Stimulated activated CD4-positive, alpha-beta T cell treated with anti-CD3 and anti-CD28 coated beads, Interleukin-15, amount 100 ng/mL, for 1 hour (primary cell): ENCODE measurements at places on chromosomes 2 and 18.

GRCh38 chr18:61749031-61749430 lies 143.8 kb downstream of the RNF152 start:
- no peak for DNase-seq

DNA sequence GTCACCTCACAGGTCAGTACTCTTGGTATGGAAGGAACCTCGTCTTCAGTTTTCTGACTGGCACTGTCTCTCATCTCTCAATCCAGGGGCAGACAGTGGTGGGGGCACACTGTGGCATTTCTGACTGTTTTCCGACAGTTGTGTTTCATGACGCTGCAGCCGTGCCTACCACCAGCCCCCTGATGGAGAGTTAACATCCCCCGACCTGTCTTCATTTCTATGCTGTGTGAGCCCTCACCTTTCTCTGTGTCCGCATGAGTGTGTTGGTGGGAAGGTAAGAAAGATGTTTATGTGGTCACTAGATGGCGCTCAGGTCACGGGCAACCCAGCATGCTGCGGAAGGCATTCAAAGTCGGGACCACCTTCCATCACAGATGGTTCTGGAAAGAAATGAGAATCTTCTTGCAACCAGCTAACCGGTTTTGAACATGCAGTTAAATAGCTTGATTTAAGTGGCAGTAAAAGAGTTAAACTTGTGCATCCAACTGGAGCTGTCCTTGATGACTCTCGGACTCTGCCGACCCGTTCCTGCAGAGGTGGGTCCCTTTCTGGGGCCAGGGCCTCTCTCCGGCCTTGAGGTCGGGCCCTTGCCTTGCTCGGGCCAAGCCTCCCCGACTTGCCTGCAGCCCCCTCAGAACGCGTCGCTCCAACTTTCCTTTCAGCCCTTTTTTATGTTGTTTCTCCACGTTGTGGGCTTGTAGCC lies 92.4 kb downstream of the DYSF start:
- no peak for DNase-seq

GRCh38 chr18:6374340-6374739 lies 40.4 kb downstream of the L3MBTL4 start:
- DNase-seq: no peak

- DNase-seq: no peak
Measured at GRCh38 chr2:213202011-213202410, 50.6 kb upstream of the IKZF2 start.

DNA sequence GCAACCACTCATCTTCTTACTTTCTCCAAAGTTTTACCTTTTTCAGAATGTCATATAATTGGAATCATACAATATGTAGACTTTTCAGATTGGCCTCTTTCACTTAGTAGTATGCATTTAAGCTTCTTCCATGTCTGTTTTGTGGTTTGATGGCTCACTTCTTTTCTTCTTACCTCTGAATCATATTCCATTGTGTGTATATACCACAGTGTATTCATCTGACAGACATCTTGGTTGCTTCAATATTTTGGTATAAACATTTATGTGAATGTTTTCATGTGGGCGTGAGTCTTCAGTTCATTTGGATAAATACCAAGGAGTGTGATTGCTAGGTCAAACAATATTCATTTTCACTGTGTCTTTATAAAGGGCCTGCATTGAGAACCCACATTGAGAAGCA lies 136.1 kb upstream of the NOSTRIN start:
- no peak for DNase-seq

DNA sequence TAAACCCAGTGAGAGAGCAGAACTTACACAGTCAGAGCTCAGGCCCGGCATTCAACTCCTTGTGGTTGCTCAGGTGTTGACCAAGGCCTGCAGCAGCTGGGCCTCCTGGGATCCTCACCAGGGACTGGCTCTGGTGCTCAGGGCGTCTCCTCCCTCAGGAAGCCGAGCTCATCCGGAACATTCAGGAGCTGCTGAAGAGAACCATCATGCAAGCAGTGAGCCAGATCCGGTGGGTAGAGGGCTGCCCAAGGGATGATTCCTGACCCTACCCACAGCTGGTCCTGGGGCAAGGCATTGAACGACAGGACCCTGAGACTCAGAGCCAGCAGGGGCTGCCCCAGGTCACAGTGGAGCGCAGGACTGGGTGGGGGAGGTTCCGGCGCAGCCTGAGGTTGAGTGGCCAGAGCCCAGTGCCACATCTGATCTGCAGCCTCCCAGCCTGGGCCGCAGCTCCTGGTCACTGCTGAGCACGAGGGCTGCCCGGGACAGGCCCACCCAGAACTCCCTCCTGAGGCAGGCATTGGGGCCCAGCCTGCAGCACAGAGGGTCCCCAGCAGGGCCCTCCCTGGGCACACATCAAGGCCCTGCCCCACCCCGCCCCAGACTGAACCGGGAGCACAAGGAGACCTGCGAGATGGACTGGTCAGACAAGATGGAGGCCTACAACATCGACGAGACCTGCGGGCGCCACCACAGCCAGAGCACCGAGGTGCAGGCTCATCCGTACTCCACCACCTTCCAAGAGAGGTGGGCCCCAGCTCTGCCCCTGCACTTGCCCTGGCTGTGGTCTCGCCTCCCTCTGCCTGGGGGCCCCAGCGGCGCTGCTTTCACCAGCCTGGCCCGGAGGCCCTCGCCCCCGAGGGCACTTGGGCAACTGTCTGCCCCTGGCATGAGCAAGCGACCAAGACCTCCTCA lies 2.4 kb downstream of the TEKT4 start:
- no peak for DNase-seq

DNA sequence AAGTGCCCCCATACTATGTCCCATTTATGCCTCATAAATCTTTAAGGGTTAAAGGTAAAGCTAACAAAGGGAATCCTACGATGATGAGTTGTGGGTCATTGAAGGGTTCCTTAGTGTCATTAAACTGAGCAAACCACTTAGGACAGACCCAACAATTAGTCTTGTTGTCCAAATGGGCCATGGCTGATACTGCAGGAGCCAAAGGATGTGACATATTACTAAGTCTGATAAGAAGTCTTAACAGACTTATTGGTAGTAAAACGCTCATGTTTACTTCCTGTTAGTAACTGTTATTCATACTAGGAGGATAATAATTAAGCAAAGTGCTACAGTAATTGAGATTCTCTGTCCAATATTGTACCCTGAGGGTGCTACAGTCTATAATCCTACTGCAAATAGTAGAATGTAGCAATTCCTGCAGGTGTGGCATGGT lies 96.8 kb downstream of the PTPN4 start:
- no peak for DNase-seq

GRCh38 chr2:69893684-69894551 lies at the start of gene SNRNP27:
Gene SNRNP27 (plus strand): TSS chr2:69893956. CDS start chr2:69893985, 29 bp downstream.
- peak; percentile 60 for DNase-seq

DNA sequence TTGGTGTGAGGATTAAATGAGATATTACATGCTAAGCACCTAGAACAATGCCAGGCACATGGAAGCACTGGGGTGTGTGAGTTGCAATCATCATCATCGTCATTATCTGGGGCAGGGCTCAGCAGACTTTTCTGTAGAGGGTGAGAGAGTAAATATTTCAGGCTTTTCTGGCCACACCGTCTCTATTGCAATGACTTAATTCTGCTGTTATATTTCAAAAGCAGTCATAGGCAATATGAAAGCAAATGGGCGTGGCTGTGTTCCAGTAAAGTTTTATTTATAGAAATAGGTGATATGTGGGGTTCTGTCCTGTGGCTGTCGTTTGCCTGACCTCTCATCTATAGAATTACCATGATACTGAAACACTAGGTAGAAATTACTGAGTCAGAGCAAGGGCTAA lies 60.6 kb downstream of the IL1R2 start:
- no peak for DNase-seq

- no peak for DNase-seq
Measured at GRCh38 chr2:217186668-217187159, 326.9 kb upstream of the TNP1 start.

DNA sequence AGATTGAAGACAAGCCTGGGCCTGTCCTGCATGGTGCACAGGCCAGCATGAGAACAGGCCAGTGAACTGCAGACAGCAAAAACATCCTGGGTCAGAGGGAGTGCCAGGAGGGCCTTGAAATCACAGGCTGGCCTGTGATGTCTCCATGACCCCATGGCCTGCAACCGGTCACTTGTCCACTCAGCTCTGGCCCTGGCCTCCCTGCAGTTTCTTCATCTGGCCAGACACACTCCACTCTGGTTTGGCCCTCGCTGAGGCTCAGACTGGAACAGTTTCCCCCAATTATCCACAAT lies 12.6 kb downstream of the CYRIA start:
- no peak for DNase-seq

DNA sequence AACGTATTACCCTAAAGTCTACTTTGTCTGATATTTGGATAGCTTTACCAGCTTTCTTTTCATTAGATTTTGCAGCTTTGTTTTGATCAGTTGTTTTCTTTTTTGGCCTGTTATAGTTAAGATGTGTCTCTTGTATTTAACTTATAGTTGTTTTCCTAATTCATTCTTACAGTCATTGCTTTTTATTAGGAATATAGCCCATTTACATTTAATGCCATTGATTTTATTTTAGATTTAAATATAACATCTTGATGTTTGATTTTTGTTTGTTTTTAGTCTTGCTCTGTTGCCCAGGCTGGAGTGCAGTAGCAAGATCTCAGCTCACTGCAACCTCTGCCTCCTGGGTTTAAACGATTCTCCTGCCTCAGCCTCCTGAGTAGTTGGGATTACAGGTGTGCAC lies 215.9 kb upstream of the HDAC4 start:
- no peak for DNase-seq

DNA sequence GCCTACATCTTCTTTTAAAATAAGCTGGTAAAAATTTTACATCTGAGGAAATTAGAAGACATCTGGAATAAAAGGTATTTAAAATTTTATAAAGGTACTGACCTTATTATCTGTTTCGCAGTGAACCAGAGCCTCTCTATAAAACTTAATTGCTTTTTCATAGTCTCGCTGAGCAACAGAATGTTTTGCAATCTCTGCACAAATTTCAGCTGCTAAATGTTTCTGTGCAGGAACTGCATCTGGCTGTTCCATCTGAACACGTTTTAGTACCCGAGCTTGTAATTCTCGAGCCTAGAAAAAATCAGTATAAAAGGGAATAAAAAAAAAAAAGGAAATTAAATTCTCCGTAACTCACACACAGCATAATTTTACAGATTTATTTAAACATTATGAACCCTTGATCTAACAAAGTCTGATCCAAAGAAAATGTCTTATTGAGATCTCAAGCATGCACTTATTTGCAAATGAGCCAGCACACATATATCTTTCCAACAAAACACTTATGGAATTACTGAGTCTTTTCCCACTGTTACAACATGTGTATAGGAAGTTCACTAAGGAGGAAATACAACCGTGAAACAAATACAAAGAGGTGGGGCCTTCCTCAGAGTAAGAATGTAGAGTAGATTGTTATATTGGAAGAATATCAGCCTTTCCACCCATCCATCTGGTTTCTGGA lies 51.8 kb downstream of the TTC21B start:
- DNase-seq: no peak

- DNase-seq: no peak
Measured at GRCh38 chr2:169693360-169693759, 845 bp downstream of the CFAP210 start.

DNA sequence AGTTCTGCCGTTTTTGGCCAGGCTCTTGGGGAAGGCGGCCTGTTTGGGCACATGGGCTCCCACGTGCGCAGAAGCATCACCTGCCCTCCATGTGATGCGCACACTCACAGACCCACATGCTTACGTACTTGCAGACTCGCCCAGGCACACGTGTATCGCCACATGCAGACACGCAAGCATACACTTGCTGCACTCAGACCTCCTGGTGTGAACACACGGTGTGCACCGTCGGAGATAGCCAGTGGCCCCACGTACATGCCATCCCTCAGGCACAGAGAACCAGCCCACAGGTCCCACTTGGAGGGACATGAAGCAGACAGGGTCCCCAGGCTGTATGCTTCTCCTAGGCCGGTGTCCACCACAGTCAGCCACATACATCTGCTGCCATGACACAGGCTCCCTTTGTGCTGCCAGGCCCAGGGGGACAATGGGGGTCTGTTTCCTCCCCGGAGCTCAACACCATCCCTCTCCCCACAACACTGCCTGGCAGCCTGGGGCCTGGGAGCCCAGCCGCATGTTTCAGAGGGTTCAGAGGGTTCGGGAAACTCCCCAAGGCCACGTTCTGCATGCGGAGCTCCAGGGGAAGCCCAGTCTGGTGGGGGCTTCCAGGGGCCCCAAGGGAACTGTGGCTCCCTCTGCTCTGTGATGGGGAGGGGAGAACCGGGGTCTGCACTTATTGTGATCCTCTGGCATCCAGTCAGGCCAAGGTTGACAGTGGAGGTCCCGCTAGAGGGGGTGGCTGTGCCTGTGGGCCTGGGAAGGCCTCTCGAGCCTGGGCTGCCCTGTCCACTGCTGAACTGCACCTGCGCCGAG lies 208.1 kb upstream of the HAAO start:
- DNase-seq: no peak

GRCh38 chr2:44897406-44897805 lies 44.1 kb upstream of the SIX3 start:
- DNase-seq: no peak
